HTR-8/SVneo (cell line): ENCODE measurements at places on chromosomes 13 and 19.

DNA sequence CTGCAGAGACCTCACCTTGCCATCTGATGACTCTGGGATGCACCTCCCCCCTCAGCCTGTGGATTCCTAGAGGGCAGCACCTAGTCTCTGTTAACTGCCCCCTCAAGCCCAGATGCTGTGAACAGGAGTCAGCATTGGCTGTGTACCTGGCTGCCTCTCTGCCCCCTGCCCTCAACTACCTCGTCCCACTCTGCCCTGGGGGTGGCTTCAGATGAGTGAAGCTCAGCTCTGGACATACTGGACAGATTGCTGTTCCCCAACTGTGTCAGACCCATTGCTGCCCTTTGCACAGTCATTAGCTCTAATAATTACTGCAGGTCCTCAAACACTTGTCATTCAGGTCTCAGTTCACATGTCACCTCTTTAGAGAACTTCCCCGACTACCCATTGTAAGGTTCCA is 182.1 kb upstream of the TSHZ3 start:
- no peak for DNase-seq

DNA sequence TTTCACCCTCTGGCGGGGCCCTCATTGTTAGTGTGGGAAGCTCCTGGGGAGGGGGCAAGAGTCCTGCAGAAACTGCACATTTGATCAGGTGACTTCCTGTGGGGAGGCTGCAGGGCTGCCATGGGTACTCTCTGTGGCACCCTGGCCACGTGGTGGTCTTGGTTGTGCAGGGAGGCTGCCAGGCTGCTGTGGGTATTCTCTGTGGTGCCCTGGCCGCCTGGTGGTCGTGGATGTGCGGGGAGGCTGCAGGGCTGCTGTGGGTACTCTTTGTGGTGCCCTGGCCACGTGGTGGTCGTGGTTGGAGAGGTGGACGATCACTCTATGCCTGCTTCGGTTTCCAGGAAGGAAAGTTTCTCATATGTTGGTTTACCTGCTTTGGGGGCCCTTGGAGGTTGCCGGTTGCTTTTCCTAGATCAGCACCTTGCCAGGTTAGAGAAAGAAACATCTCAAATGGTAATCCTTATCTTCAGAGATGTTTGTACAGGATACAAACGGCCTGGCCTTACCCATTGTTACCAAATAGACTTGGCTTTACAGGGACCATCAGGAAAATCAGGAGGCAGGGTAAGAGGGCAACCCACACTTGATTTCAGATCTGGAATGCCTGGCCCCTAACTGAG is 22.9 kb downstream of the TEX29 start:
- DNase-seq: no peak

DNA sequence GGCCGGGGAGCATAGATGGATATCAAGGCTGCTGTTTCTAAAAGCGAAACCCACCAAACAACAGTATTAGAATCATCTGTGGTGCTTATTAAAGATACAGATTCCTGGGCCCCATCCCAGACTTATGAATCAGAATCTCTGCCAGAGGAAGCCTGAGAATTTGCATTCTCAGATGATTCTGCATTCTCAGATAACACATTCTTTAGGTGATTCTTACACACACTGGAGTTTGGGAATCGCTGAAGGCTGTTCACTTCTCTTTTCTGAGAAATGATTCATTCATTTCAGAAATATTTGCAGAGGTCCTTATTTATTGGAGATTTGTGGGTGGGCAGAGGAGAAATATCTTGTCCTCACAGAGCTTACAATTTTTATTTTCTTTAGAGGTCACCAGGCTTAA is 24.4 kb downstream of the ALOX5AP start:
- DNase-seq: no peak

- no peak for DNase-seq
These were observed 23.6 kb downstream of the LYL1 start for GRCh38 chr19:13078897-13079541.

GRCh38 chr19:55447421-55448174 is 4.5 kb upstream of the SHISA7 start:
- DNase-seq: peak; percentile 31

GRCh38 chr19:33558856-33559255 is 37.3 kb upstream of the PEPD start:
- no peak for DNase-seq

GRCh38 chr13:97174638-97175037 is 47.5 kb upstream of the MBNL2 start:
- no peak for DNase-seq

DNA sequence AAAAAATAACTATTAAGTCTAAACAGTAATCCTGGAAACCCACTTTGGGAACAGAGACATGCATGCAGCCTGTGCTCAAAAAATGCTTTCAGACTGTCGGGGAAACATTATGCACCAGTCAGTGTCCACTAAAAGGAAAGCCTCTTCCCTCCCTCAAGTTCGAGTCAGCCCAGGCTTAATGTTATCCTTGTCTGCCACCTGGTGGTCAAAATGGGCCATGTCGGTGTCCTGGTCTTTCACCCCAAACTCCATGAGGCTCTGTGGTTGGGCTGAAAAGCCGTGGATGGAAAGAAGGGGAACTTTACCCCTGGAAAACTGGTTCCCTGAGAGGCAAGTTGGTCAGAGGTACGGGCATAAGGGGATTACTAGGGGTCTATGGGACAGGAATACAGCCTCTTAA is 88.4 kb upstream of the ZNF492 start:
- peak; percentile 25 for DNase-seq

DNA sequence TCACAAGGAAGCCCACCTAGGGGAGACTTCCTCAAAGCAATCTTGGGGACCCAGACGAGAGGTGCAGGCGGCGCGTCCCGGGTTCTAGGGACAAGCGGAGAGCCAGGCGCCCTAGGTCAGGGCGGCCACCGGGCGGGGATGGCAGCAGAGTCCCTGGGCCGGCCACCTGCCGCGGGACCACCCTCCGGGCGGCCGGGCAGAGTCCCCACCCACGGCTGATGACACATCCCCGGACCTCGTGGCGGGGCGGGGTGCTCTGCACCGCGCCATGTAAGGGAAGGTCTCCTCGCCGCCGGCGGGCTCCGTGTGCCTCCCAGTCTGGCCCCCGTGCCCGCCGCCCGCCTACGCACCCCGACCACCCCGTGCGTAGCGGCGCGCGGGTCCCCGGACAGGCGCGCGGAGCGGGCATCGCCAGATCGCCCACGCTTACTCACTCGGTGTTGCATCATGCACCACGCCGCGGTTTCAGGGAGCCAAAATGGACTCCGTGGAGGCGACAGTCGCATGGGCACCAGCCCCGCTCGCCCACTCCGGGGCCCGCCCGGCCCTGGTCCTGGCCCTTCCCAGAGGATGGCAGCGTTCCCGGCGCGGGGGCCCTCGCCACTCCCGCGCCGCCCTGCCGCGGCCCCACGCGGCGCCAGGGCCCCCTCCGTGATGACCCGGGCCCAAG is 643 bp downstream of the SLC7A1 start:
- no peak for DNase-seq

GRCh38 chr13:46181840-46182490 is at the start of gene LCP1:
Gene LCP1 (minus strand): TSS chr13:46182177. CDS start chr13:46159662, 22,515 bp downstream.
- no peak for DNase-seq

DNA sequence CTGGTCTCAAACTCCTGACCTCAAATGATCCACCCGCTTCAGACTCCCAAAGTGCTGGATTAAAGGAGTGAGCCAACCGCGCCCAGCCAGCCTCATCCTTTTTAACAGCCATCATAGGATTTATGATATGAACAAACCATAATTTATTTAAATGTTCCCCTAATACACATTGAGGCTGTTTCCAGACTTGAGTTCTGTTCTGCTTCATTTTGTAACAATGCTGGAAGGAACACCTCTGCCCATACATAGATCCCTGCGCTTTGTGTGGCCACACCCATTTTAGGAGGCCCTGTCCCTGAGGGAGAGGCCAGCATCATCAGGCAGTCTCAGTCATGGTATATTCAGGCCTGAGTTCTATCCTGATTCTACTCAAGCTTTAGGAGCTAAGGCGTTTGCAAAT is 35.9 kb downstream of the TPT1 start:
- DNase-seq: no peak

GRCh38 chr13:102757006-102757405 is 16.6 kb downstream of the TEX30 start:
- DNase-seq: no peak

DNA sequence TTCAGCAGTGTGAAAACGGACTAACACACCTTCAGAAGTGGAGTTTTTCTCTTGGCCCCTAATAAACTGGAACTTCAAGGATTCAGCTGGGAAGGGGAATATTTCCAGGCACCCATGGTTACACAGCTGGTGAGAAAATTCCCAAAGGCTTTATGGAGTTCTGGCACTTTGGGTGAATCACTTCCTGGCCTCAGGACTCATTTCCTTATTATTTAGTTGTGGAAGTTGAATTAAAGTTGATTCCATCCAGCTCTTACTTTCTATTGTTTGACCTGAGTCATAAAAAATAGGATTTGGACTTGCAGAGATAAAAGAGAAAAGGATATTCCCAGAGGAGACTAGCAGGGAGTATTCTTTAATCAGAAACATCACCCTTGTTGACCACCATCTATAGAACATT is 882.1 kb downstream of the UQCRFS1 start:
- DNase-seq: no peak
